ENCODE measurements at places on chromosomes 6 and 20.
A peak's percentile ranks its signal among the peaks of the same experiment; 100 is the strongest.

DNA sequence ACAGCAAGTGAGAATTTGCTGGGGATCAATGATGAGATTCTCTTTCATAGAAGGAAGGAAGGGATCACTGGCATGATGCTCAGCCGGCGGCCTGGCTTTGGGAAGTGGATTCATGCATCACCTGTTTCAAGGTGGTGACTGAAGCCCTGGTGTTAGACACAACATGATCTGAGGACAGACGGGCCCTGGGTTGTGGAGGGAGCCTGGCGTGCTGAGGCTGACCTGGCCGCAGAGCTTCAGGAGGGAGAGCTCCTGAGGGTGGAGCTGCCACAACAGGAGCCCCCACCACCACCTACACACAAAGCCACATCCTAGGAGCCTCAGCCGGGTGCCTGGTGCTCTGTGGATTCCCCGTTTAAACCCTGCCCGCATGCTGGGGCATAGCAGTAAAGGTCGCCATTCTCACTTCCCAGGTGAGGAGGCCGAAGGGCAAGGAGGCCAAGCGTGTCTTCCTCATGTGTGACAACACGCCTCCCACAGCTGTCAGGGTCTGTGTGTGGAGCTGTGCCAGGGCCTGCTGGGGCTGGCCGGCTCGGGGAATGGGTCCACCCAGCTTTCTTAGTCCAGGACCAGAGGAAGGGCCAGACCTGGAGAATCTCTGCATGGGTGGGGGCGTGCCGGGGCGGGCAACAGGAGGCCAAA, 107.0 kb downstream of the ERMARD start:
- no peak for DNase-seq

DNA sequence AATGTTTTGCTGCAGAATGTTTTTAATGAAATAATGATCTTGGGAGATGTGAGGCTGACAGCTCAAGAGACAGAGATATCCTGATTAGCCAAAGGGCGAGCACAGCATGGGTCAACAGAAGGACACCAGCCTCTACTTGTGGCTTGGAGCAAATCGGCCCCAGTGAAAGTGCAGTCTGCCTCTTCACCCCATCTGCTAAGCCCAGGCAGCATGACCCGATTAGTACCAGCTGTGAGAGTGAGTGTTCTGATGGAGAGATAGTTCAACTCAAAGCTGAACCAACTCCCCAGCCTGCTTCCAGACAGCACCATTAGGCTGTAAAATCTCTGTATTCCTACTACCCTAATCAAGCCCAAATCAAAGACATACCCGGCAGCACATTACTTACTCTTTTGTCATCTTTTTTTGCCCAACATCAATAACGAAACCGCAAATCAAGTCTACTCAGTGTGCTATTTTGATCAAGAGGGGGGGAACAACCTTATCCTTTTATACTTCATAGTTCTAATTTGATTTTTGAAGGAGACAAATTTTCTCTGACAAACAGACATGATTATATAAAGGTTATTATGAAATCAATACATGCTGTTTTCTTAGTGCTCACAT, 514.1 kb upstream of the NRSN1 start:
- DNase-seq: peak; percentile 21

DNA sequence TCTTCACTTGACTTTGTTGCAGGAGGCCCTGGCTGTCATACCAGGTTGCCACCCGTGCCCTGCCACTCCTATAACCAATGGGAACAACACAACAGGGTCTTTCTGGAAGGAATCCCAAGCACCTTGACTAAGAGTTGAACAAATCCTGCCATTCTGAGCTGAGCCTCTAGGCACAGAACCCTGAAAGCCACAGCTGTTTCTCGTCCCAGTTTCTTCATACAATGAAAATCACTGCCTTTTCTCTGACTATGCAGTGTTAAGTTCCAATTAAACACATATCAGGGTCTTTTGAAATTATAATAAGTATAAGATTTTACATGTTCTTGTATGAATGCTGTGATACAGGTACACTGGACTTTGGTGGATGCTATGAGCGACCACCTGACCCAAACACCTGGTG, 54.4 kb downstream of the RIPOR2 start:
- no peak for DNase-seq

GRCh38 chr6:100818066-100818465, 63.1 kb downstream of the ASCC3 start:
- DNase-seq: no peak

DNA sequence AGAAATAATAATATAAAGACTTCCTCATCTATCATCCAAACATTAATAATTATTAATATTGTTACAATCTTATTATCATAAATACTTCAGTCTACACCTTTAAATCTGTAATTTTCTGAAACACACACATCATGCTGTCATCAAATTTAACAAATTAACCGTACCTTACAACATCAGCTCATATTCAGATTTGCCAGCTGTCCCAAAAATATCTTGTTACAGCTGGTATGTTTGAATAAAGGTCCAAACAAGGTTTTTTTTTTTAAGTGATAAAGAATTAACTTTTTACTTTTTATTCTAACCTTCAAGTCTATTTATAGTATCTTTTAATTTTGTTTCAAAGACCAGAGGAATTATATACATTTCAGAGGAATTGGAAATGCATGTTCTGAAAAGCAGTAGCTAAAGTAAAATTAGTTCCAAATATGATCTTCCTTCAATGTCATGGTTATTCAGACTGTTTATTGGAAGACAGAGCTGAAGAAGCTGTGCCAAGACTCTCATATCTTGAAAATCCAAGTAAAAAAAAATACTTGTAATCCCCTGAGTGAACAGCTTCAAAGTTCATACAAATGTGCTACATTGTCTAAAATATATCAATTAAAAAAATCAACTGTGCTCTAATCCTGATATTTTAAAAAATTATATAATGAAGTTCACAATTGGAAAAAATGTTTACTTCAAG, 161.7 kb upstream of the BMP5 start:
- no peak for DNase-seq

GRCh38 chr6:155200012-155200411, 63.8 kb upstream of the CLDN20 start:
- DNase-seq: no peak

DNA sequence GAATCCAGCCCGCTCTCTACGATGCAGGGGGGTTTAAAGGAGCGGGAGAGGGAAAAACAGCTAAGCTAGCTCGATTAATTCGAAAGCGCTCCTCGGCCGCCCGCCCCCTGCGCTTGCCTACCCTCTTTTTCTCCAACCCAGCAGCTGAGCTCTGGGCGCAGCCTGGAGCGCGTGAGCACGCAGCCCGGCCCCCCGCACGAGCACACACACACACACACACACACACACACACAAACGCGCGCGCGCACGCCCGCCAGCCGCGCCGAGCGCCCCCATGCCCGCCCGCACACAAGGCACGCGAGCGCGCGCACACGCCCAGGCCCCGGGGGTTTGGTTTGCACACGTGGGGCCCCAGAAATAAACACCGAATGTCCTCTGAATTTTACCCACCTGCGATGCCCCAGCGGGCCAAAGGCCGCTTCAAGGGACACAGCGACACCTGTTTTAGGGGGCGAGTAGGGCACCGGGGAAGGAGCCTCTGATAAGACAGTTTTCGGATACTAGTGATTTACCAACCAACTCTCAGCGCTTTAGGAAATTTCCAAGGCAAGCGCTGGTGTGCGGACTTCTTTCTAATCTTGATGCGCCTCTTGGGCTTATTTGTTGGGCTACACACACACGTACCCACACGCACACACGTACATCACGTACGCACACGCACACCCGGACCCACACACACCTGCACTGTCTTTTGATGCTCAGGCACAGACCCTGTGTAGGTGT, 802 bp upstream of the NRN1 start:
- peak; percentile 67 for DNase-seq

- no peak for DNase-seq
These were observed 82.1 kb downstream of the GCNT2 start for GRCh38 chr6:10603219-10603618.

DNA sequence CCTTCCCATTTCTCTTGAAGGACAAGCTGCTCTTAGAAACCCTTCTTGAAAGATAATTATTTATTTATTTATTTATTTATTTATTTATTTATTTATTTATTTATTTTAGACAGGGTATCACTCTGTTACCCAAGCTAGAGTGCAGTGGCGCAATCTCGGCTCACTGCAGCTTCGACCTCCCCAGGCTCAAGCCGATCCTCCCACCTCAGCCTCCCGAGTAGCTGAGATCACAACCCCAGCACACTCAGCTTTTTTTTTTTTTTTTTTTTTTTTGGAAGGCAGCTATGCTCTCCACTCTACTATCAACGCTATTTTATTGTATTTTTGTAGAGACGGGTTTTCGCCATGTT, 1.2 kb upstream of the HEBP2 start:
- DNase-seq: no peak

DNA sequence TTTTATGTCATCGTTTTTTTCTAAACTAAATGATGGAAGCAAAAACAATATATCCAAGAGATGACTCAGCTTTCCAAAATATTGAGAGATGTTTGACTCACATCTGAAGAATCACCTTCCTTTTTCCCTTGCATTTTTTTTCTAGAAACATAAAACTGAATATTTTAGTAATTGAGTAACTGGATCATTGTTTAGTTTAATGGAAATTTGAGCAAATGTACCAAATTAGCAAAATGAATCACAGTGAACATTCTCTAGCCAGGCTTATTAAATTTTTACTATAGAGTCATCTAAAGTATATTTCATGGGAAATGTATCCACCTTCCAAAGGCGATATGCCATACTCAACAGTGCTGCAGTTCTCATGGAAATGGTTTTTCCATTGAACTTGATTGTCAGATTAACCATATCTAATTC, 145.5 kb downstream of the TENT5A start:
- peak; percentile 84 for DNase-seq

DNA sequence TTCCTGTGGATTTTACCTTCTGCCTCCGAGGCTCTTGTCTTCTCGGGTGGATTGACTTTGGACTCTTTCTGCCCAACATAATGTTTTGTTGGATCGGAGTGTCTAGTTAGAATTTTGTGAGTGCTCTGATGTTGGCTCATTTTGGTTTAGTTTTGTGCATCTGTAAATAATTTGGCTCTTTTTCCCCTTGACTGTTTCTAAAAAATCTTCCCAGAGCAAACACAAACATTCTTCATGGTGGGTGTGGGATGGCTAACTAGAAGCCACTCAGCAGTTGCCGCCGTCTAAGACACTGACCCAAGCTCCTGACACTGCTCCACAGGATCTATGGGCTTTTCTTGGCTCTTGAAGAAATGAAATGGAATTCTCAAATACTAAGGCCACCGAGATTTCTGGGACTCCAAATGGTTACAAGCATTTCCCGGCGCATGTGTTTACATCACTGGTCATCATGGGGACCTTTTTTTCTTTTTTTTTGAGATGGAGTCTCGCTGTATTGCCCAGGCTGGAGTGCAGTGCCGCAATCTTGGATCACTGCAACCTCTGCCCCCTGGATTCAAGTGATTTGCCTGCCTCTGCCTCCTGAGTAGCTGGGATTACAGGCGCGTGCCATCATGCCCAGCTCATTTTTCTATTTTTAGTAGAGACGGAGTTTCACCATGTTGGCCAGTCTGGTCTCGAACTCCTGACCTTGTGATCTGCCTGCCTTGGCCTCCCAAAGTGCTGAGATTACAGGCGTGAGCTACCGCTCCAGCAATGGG, 92.0 kb upstream of the FRMD1 start:
- no peak for DNase-seq

DNA sequence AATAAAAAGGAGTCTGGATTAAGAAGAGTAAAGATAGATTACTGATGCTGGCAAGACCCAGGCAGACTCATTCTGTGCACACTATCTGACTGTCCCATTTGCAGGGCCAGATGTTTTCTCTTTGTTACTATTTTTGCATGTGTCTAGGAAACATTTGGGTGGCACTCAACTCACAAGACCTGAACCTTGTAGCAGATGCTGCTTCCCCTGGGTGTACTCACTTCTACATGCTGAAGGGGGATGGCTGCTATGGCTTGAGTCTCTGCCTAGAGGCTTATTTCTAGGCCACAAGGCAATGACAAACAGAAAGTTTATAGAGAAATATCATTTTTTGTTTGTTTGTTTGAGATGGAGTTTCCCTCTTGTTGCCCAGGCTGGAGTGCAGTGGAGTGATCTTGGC, 351.4 kb downstream of the FOXA2 start:
- DNase-seq: no peak

- peak; percentile 91 for DNase-seq
These were observed 1.7 kb downstream of the POPDC3 start for GRCh38 chr6:105178110-105178509.

DNA sequence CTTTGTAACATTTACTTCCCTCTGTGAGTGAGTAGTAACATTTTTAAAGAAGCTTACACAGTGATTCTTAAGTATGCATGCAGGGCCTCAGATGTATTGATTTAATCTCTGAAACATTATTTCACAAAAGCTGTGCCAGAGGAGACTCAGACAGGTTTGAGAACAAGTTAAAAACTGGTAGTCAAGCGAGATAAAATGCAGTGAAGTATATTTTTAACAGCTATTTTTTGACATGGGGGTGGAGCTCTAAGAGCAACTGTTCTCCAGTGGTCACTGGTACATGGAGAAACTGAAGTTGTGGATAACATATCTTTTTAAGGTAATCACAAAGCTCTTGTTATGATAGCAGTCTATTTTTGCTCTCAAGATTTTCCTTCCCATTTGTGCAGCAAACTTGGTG, 20.4 kb downstream of the DSTN start:
- no peak for DNase-seq

DNA sequence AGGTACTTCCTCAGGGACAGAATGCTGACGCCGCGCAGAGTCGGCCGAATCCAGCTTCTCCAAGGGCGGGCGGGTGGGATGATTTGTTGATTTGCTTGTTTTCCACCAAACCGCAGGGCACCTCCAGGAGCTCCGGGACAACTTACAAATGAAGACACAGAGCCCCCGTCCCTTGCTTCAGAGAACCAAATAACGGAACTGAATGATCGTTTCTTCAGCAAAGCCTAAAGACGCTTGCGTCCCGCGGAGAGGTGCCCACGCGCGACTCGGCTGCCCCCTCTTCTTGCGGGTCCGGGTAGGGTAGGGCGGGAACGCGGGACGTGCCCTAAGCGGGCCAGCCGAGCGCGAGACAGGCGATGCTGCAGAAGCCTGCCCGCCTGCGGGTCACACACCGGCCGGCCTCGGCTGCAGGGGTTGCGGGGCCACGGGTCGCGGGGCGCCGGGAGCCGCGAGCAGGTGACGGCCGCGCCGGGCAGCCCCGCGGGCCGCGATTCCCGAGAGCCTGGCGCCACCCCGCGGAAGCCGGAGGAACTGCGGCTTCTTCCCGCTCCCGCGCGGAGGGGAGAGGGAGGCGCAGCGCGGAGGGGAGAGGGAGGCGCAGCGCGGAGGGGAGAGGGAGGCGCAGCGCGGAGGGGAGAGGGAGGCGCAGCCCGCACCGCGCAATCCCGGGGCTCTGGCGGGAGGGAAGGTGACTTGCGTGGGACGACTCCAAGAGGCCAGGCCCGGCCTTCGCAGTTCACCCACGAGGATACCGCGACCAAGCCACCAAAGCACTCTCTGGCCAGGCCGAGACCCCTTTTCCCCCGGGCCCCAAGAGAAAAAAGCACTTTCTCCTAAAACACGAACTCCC, 7.7 kb upstream of the FOXF2 start:
- DNase-seq: peak; percentile 29

DNA sequence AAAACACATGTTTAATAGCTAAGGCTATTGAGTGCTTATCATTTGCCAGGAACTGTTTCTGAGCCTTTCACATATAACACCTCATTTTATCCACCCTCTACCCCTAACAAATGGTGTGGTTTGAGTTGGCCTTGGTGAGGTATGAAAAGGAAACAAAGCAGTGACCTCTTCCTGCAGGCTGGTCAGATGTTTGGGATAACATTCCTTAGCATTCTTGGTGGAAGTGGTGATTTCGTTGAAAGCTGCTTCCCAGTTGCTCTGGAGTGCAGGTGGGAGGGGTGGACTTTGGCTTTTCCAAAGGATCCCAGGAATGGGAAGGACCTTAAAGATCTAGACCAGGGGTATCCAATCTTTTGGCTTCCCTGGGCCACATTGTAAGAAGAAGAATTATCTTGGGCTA, 41.3 kb downstream of the CARMIL1 start:
- DNase-seq: peak; percentile 7

- DNase-seq: no peak
These were observed 57.4 kb upstream of the PSMF1 start for GRCh38 chr20:1060985-1061384.
